ENCODE measurements at places on chromosomes 16 and 17. TPM values are rescaled to one million over a fixed set of nuclear protein-coding genes. Genes with fewer than 3 reads are reported as not detected.

GRCh38 chr16:31071861-31072260 lies 2.2 kb downstream of the ZNF668 start:
- no peak for DNase-seq

GRCh38 chr17:31427684-31428083 lies 36.2 kb downstream of the RAB11FIP4 start:
- no peak for DNase-seq

- DNase-seq, result no peak
These were observed 327.6 kb downstream of the GRIN2A start for GRCh38 chr16:9854675-9855074.

- no peak for DNase-seq
These were observed 26.6 kb upstream of the MAF start for GRCh38 chr16:79627092-79627491.

GRCh38 chr17:48641541-48642058 lies 15.4 kb upstream of the HOXB9 start:
- DNase-seq, result no peak

- peak; percentile 33 for DNase-seq
These were observed 39.2 kb downstream of the CYLD start for GRCh38 chr16:50781043-50781442.

DNA sequence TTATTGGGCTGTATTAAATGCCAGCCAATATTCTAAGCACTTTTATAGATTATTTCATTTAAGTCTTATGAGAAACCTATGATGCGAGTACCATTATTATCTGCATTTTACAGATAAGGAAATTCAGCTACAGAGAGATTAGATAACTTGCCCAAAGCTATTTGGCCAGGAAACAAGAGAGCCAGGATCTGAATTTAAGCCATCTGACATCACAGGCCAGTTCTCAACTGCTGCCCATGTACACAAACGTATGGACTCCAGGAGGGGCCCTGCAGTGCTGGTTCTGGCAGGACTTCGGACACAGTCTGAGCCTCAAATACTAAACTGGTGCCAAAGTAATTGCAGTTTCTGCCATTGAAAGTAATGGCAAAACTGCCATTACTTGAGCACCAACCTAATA lies 40.2 kb downstream of the CPPED1 start:
- no peak for DNase-seq

DNA sequence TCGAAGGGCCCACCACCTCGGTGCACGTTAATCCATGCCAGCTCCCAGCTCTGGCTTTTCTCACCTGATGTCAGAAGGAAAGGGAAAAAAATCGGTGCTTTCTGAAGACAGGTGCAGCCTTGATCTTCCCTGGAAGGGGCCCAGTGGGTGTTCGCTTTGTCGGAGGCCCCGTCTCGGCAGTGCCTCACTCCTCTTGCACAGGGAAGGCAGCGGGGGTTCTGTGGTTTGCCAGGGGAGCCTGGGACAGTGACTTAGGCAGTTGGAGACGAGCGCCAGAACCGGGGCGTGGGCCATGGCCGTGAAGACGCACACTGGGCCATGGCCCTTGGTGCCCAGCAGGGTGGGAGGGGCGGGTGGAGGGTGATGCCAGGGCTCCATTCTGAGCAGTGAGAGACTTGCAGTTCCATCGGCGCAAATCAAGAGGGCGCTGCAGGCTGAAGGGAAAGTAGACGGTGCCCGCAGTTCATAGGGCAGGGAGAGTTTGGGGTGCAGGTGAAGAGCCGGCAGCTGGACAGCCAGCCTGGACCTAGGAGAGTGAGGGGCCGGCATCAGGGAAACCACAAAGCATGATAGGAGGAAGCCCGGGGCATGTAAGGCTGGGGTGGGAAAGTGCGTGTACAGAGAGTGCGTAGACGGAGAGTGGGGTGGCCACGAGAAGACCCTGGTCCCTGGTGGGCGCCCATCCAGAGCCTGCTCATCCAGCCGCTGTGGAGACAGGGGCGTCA lies 101.3 kb upstream of the CHMP6 start:
- DNase-seq, result no peak

- no peak for DNase-seq
These were observed 24.6 kb downstream of the RPH3AL start for GRCh38 chr17:327971-328370.

DNA sequence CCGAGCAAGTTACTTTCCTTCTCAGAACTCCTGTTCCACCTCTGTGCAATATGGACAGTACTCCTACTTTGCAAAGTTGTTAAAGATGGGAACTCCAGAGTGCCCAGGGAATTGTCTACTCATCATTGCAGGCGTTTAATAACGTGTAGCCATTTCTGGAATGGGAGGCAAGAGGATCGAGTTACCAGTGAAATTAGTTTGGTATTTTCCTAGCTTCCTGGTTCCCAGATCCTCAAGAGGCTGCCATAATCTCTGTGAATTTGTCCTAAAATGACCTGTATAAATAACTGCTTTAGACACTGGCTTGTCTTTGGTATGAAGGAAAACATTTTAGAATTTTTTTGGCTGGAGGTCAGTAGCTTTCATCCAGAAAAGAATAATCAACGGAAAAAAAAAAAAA lies 27.7 kb downstream of the WWOX start:
- DNase-seq, result no peak

DNA sequence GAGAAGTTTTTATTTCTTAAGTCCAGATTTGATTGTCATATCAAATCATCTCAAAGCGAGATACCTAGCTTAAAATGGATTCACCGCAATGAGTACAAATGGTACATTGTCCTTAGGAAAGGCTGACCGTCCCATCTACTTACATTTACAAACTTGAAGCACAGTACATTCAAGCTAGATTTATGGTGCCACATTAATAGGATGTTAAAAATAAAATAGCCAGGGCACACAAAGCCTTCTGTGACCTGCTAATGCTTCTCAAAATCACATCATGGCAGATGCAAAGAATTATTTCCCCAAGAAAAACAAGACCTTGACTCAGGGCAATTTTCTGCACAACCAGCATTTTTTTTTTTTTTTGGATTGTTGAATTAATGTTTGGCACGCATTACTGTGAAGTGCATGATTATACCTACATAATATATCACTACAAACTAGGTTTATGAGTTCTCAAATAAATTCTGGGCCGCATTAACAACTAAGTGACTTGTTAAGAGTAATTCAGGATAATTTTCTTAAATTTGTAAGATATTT lies 25.3 kb downstream of the CACNG1 start:
- no peak for DNase-seq

DNA sequence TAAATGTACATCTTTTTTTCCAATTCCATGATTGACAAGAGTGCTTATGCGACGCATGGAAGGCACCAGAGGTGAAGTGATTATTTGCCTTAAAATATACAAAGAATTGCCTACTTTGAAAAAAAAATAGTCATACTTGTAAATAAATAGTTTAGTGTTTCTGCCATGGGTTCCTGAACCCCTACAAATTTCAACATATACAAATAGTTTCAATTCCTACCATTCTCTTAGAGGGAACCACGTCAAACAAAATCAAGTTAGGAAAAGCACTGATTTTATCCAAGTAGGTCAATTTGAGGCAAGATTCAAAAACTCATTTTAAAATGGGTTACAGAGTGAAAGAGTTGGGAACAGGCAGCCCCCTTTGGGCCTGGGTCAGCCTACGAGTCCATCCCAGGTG lies 11.7 kb downstream of the CMTM3 start:
- DNase-seq, result no peak

DNA sequence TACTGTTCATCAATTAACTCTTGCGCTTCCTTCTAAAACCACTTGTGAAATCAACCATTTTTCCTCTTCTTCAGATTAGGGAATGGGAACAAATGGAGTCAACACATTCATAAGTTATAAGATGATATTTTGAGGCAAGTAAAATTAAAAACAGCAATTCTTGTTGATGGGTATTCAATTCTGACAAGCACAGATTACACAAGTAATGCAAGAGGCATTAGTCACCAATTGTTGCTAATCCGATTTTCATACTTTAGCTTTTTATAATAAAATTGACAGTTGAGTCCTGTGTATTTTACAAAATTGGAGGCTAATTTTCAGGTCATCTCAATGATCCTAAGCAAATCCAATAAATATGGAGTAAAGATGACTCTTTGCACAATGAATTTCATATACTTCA lies 918.4 kb upstream of the SOX9 start:
- no peak for DNase-seq

- DNase-seq, result no peak
These were observed 28.9 kb upstream of the ULK2 start for GRCh38 chr17:19896679-19897078.

DNA sequence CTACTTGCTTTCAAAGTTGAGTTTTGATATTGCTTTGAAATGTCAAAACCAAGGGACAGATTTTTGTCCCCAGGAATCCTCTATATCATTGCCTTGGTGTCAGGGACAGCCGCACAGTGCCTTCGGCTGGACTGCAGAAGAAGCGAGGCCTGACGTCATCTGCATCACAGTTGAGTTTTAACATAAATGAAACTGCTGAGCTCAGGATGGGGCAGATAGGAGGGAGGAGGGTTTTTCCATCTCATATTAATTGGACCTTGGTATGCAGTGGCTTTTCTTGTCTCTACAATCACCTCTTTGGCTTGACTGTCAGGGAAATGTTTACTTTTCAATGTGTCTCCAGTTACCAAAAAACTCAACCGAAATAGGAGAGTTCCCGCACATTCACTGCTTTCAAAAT lies 111.3 kb downstream of the AATF start:
- DNase-seq, result no peak

Gene SPATA22
- total RNA-seq, result not detected

Gene GDPD3
- total RNA-seq, result 31.5 TPM

Gene PERCC1
- total RNA-seq, result 0.49 TPM

Gene CA7
- not detected for total RNA-seq

Measured in CD4-positive, alpha-beta memory T cell (primary cell).